Hematopoietic multipotent progenitor cell treated with erythropoietin and hydrocortisone succinate and interleukin-3 and kit ligand, for 8 days (in vitro differentiated cells): ENCODE measurements at places on chromosomes 11 and 22.
A peak's percentile ranks its signal among the peaks of the same experiment; 100 is the strongest.

DNA sequence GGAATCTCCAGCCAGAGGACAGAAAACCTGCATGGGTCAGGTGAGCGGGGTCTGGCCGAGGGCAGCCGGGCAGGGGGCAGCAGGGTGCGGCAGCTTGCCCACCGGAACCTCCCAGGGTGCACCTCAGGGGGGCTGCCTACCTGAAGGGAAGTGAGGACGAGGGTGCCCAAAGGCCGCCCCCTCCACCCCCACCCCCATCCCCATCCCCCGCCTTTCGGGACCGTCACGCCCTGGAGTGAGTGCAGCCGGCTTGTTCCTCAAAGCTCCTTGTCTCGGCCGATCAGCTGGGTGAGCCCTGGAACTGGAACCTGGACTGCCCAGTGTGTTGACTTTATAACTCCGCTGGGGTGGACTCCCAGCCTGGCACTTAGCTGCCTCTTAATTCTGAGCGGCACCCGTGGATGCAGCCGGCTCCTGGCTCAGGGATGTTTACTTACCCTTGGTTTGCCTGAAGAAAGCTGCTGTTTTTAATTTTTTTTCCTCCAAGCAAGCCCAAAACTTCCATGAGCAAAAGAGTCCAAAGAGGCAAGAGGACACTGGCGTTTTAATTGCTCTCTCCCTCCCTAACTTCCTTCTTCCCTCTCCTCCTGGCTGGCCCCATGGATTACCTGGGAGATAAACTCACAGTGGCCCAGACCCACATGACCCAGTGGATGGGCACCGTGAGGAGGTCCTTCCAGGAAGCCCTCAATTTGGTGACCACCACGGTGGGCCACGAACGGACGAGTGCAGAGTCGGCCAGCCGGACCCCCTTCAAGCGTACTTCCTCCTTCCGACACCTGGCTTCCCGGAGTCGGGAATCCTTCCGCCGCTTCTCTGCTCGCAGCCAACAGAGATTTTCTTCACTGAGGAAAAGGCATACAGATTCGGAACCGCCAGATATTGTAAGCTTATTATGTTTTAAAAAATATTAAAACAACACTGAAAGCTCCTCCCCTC is 87.8 kb upstream of the CRYBB3 start:
- peak; percentile 45 for DNase-seq

DNA sequence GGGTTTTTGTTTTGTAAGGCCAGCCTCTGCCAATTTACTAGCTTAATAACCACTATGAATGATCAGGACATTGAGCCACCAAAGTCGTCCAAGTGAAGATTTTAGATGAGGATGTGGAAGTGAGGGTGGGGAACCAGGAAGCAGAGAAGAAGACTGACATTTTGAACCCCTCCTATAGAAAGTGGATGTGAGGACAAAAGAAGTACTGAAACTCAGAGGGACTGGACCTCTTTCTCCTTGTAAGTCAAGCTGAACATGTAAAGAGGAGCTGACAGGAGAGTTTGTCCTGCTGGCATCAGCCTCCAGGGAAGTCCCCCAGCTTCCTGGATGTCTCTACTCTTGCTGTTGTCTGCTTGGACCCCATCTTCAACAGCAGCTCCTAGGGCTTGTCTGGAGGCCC is 338.2 kb upstream of the NCAM1 start:
- no peak for DNase-seq

DNA sequence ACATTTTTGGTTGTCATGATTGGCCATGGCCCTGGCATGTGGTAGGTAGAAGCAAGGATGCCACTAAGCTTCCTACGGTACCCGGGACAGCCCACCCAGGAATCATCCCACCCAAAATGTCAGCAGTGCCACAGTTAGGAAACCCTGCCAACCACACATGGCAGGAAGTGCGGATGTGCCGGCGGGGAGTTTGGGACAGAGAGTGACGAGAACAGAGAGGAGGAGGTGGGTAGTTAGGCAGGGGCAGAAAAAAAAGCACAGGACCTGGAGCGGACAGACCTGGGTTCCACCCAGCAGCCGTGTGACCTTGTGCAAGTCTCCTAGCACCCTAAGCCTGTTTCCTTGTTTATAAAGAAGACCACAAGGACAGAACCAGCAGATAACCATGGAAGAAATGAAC is 3.3 kb downstream of the SPI1 start:
- no peak for DNase-seq

DNA sequence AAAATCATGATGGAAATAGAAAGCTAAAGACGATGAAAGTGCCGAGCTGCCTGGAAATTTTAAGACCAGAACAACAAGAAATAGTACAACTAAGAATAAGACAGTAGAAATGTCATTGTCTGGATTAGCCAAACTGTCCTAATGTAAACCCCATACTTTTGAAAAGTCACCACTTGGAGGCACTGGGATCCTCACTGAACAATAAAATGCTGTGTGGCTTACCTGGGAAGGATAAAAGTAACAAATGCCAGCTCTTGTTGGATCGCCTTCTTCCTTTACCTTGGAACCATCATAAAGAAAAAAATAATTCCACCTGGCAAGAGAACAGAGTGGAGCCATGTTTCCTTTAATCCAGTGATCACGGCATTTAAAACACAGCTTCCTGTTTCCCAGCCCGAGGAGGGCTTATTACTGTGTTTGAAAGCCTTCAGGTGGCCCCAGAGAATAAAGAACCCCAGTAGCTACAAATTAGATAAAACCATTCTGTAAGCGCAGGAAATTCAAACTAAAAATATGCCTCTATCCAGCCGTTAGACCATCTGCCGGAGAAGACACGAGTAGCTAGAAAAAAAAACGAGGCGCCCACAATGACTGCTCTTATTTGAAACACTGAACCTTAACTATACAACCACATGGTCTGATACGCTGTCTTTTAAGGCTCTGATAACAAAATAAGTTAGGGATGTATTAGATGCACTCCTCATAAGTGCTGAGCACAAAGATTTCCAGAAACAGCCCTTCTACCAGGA is 4.4 kb downstream of the HPS4 start:
- DNase-seq, result peak; percentile 93

- DNase-seq, result no peak
Observed at GRCh38 chr11:36763187-36763586, 165.2 kb upstream of the RAG2 start.

- DNase-seq, result no peak
Observed at GRCh38 chr11:35735411-35735810, 72.8 kb downstream of the TRIM44 start.

DNA sequence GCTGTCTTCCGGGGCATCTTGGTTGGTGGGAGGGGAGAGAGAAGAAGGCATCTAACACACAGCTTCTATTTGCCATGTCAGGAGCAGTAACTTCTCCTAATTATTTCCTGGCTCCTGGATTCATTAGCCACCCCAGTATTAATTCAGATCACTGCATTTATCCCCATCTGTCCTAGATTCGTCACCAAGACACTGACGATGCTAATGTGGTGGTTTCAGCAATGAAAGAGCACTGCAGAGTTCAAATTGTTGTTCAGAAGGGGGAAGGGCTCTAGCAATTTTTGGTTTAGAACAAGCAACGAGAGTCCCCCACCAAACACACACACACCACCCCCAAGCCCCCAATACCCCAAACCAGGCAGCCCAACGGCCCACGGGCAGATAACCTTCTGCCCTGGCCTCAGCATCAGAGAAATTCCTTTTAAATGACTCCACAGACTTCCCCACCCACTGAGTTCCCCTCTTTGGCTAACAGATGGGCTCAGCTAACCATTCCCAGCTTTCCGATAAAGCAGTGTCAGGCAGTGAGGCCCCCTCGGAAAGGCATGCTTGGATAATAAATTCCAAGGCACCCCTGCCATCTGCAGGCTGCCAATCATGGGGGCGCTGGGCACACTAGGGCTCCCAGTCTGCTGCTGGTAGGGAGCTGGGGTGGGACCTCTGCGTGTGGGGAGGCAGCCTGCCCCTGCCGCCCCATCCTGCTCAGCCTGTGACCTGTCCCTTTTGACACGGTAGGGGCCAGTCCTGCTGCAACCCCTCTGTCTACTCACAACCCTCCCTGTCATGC is 453.5 kb downstream of the MIAT start:
- no peak for DNase-seq

DNA sequence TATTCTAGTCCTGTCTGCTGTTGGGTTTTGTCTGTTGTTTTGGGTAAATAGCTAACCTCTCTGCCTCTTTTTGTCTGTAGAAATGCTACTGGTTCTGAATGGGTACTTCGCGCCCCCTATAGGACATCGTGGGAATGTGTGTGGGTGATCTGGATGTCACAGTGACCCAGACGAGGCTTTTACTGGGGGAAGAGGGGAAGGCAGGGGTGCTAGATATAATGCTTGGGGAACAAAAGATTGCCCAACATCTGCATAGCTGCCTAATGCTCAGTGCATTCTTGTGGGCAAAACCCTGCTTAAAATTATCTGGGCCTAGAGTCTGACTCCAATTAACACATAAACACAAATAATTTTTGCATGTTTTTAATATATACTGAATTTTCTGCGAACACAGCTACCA is 57.7 kb downstream of the BMAL1 start:
- DNase-seq, result peak; percentile 72

DNA sequence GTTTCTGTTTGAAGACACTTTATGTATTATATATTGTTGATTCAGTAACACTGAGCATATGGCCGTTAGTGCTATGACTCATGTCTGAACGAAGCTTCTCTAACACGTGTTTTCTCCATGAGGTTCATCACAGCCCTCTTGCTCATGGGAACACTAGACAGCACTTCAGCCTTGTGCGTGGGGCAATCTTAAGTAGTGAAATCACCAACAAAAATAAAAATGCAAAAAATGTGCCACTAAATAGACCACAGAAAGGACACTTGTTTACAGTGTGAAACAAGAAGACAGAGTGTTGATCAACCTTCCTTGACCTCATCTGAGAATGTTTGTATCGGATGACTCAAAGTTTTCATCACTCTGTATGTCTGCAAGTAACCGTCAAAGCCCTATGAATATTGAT is 94.5 kb downstream of the FDX1 start:
- no peak for DNase-seq
